ENCODE measurements at places on chromosomes 5 and 9.

- no peak for DNase-seq
These were observed 344.8 kb upstream of the RPS23 start for GRCh38 chr5:82622711-82623514.

DNA sequence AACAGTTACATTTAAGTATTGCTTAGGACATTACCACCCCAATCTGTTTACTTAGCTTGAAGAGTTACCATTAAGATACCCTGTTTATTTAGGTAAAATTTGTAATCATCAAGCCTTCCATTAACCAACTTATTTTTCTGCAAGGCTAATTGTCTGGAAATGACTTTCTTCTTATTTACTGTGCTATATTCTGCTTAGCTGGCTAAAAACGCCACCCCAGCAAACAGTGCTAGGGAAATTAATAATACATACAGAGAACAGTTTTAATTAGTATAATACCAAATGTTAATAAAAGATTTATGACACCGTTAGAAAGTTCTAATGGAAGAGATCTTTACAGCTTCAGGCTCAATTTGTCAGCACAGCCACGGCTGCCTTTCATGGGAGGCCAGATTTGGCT is 14.0 kb downstream of the TLX3 start:
- no peak for DNase-seq

GRCh38 chr9:109399258-109399767 is 78.5 kb upstream of the EPB41L4B start:
- DNase-seq, result no peak

DNA sequence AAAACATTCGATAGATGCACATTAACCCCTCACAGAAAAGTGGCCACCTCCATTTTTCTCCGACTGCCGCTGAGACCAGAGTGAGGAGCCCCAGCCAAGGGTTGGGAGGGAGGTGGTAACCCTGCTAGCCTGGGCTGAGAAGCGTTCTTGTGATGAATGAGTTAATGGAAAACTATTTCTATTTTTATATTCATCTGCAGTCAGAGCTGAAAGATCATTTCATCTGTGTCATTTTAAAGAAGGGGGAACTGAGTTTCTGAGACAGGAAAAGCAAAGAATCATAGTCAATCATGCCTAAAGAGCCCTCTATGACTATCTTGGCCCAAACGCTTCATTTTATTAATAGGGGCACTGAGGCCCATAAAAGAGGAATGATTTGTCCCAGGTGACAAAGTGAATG is 229.5 kb downstream of the PAPPA start:
- no peak for DNase-seq

- DNase-seq, result no peak
These were observed 107.8 kb upstream of the OSMR start for GRCh38 chr5:38737976-38738375.

DNA sequence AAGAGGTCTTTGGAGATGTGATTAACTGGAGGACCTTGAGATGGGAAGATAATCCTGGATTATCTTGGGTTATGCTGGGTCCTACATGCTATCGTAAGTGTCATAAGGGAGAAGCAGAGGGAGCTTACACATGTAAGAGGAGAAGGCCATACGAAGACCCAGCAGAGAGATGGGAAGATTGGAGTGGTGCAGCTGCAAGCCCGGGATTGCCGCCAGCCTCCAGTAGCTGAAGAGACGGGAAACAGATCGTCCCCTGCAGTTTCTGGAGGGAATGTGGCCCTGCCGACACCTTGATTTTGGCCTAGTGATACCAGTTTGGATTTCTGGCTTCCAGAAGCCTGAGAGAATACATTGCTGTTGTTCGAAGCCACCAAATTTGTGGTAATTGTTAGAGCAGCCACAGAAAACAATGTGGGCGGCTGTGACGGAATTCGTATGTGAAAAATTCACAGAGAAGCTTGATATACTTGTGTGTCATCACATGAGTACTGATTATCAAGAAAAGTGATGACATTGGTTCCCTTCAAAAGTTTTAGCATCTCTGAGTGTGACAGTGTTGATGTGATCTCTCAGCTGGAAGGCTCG is 86.9 kb downstream of the CYFIP2 start:
- DNase-seq, result no peak

- no peak for DNase-seq
These were observed 20.6 kb upstream of the VCAN start for GRCh38 chr5:83450967-83451248.
